ENCODE measurements at places on chromosomes 1 and 21.
A peak's percentile ranks its signal among the peaks of the same experiment; 100 is the strongest.

DNA sequence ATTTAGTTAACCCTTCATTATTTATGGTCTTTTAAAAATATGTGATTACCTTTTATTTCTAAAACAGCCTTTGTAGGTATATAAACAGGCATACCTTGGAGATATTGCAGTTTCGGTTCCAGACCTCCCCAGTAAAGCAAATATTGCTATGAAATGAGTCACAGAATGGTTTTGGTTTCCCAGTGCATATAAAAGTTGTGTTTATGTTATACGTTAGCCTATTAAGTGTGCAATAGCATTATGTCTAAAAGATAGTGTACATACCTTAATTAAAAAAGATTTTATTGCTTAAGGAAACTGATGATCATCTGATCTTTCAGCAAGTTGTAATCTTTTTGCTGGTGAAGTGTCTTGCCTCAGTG lies 44.1 kb downstream of the XCL2 start:
- no peak for DNase-seq

DNA sequence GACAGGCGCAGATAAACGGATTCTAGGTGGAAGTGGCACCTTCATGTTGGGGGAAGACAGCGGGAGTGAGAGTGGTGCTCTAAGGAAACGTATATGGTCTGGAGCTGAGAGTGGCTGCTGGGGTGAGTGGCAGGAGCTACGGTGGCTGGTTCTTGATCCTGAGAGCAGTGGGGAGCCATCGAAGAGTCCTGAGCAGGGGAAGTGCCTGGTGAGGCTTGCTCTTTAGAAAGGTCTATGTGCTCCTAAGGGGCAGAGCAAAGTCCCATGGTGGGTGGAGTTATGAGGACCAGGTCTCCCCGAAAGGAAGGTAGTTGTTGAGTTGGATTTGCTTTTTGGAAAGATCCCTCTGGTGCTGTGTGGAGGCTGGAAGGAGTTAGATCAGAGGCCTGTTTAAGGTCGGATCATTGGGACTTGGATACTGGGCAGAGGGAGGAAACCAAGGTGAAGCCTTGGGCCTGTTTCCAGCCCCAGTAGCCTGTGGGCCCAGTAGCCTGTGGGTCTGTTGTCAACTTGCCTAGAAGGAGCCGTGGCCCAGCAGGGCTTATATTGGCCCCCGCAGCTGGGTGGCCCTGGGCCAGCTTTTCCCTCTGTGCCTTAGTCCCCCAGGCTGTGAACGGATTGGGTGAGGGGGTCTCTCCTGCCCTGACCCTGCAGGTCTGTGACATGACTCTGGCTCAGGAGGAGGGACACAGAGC lies 33.0 kb downstream of the ACOT11 start:
- no peak for DNase-seq

- peak; percentile 62 for DNase-seq
These were observed 5.7 kb upstream of the CHD5 start for GRCh38 chr1:6185635-6186382.

- DNase-seq: no peak
These were observed 659.9 kb downstream of the KIF26B start for GRCh38 chr1:245814651-245815050.

DNA sequence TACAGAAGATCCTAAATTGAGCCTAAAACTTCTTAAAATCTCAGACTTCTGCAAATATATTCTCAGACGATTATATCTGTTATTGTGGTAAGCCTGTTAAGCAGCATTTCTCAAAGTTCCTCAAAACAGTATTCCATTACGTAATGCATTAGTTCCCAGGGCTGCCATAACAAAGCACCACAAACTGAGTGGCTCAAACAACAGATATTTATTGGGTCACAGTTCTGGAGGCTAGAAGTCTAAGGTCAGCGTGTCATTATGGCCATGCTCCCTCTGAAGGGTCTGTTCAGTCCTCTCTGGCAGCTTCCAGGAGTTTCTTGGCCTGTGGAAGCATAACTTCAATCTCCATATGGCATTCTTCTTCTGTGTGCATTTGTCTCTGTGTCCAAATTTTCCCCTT lies 103.5 kb upstream of the ST6GALNAC5 start:
- no peak for DNase-seq

DNA sequence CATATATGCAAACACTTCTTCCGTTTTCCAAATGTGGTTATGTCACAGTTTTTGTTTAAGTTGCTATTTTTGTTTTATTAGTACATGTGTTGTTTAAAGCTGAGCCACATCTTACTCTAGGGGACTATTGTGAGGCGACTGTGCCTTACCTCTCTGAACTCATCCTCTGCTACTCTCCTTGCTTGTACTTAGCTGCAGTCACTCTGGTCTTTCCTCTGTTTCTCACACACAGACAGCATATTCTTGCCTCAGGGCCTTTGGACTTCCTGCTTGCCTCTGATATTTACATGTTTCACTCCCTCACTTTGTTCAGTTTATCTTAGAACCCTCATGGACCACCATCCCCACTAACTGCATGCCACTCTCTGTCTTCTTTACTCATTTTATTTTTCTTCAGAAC lies 101.1 kb downstream of the MACF1 start:
- DNase-seq: no peak

DNA sequence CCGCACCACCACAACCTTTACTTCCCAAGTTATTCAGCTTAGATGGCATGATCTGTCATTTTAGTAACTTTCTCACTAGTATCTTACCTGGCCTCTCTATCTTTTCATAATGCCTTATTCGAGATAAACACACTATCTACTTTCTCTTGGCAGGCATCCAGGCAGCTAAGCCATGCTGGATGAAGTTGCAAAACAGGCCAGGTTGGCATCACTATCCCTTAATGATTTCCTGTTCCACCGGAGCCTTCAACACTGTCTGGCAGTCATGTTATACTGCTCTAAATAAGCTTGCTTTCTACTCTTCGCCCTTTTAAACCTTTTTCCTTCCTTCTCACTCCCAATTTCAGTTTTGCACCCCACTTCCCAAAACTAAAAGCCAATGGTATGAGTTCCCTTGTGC lies 12.0 kb upstream of the KCNH1 start:
- no peak for DNase-seq

DNA sequence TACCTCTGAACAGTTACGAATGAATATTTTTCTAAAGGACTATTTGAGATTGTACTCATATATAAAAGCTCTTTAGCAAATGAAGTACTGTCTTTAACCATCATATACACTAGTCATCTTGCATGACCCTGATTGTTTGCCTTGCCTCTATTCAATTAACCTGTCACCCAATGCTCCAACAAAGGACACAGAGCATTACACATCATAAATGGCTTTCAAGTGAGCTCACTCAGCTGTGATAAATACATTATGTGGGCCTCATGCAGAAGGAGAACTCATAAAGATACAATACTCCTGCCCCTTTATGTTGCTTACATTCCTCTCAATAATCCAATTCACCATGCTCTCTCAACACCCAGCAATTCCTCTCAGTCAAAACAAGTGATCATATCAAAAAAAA lies 993.0 kb upstream of the PRMT6 start:
- no peak for DNase-seq
